ENCODE measurements at places on chromosomes 5 and 9.

- DNase-seq: peak; percentile 85
Observed at GRCh38 chr5:135243556-135244285, 155.3 kb downstream of the MACROH2A1 start.

DNA sequence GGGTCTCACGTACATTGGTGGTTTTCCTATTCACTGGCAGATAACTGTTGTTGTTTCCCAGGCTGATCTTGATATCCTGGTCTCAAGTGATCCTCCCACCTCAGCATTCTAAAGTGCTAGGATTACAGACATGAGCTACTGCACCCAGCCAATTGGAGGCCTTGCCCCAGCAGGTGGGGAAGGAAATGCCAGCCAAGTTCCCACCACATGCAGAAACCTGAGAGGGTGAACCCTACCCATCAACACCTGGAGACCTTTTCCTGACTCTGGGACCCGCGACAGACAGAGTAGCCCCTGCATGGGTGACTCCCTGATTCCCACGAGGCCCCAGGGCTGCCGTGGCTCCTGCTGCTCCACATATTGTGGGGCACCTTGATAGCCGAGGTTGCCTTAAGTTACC lies 107.7 kb downstream of the GDA start:
- no peak for DNase-seq

DNA sequence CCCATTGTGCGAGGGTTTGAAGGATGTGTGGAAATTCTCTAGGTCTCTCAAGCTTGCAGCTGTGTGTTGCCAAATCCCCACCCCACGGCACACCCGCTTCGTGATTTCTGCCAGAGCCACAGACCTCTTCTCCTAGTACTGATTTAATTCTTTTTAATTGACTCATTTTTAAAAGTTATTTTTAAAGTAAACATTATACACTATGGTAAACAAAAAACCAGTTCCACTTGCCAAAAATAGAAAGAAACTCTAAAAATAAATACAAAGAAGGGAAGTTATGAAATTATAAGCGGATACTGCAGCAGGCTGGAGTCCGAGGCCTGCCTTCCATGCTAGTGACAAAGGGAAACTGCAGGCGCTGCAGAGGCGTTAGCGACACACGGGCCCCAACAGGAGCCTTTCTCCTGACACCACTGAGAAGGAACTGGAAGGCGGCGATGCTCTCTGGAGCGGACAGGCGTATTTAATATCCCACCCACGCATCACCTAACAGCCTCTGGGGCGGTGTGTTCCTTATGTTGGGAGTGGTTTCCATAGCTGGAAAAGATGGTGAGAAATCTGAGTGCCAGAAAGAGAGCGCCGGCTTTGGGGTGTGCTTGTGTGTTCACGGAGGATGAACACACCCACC lies 122.5 kb downstream of the COL23A1 start:
- no peak for DNase-seq

DNA sequence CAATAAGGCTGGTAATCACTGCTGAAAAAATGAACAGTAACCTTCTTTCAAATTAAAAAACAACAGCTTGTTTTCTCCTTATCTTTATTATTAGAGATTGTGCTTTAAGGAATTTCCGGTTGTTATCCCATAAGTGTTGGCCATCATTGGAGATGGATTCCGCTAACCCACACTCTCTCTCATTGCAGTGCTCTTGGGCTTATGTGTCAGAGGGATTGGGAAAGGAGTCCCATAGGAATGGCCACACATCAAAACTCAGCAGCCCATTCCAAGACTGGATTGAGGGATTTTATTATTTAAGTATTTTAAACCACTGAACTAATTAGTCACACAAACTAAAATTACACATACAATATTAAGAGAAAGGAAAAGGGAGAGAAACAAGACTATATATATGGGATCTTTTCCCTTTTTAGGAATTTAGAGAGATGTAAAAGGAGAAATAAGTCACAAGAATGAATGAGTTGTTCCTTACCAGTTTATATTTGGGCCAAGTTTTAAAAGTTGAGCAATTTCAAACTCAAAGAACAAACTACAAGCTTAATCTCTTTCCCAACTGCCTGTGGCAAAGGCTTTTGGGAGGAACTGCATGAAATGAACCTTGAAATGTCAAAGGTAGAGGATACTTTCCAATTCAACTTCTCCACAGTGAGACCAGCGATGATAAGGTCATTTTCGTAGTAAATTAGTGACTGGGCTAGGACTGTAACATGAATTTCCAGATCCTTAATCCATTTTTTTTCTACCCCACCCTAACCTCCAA lies 2.4 kb downstream of the SPINK6 start:
- no peak for DNase-seq

GRCh38 chr9:129201866-129202265 lies 23.8 kb upstream of the IER5L start:
- DNase-seq: no peak

DNA sequence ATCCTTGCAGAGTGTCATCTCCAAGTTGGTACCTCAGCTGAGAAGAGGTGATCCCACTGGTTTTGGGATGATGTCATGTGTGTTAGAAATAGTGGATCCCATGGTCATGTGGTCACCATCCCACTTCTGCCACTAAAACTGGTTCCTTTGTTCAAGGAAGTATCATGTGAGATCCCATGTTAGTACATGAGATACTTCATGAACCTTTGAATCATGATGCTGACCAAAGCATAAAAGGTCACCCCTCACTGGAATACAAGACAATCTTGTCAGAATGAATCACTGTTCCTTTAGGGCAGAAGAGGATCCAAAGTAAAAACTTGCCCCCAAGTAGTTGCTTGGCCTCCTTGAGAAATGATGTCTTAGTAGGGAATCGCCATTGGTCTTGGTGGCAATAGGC lies 150.9 kb upstream of the MOCS2 start:
- DNase-seq: no peak

GRCh38 chr5:14767735-14768507 lies 103.4 kb downstream of the OTULIN start:
- DNase-seq: no peak
